ENCODE measurements at places on chromosomes 7 and 10.

DNA sequence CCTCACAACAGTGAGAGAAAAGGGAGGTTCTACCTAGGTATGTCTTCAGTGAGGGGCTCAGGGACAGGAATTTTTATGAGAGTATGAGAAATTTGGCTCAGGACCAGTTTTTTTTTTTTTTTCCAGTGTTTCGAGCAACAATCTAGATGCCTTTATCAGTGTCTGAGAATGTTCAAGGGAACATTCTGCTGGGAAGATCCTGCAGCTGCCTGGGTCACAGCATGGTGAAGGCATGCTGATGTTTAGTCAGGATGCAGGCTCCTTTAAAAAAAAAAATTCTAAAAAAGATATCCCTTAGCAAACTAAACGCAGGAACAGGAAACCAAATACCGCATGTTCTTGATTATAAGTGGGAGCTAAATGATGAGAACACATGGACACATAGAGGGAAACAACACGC is 31.0 kb downstream of the SBDS start:
- no peak for DNase-seq

GRCh38 chr10:22339761-22340328 is 5.5 kb upstream of the SPAG6 start:
- no peak for DNase-seq

DNA sequence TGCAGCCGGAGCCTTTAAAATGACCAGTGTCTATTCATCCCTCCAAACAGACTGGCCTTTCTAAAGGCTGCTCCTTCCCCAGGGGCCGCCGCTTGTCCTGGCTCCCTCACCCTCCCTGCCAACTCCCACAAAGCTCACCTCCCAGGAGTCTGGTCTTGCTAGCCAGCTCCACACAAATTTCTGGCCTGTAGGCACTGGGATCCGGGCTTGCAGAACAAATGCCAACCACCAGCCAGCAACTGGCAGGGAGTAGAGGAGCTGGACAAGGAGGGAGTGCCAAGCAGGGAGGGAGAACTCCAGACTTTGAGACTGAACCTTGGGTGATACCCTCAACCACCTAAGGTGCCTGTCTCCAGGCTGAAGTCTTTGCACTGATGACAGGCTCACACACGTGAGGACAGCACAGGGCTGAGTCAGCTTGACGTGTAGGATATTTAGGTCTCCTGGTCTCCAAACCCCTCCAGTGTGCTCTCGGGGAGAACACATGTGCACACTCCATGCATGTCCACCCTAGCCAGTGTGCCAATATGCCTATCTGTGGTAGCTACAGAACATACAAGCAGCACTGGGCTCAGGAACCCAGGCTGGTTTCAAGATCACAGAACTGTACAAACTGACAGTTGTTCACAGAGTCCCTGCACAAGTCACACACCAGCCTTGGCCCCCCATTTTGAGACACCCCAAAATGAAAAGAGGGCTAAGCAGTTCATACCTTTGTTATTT is 6.0 kb downstream of the PAX2 start:
- no peak for DNase-seq

DNA sequence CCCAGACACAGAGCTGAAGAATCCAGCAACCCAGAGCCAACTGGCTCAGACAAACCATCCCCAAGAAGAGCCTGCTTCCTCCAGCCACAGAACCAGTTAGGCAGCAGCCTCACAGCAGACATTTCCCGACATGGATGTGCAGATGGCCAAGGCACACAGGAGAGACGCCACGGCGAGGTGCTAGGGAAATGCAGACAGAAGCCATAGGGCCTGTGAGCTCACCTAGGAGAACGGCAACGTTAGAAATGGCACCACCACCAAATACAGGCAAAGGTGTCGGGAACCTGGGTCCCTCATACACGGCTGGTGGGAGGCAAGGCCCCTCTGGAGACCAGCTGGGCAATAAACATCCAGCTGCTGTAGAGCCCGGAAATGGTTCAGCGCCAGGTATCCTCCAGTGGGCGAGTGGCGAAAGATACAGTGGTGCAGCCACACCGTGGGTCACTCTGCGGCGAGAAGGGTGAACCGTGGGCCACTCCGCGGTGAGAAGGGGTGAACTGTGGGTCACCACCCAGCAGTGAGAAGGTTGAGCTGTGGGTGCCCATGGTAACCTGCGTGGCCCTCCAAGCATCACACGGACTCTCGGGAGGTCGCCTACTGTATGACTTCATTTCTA is 31.2 kb downstream of the JAKMIP3 start:
- no peak for DNase-seq

DNA sequence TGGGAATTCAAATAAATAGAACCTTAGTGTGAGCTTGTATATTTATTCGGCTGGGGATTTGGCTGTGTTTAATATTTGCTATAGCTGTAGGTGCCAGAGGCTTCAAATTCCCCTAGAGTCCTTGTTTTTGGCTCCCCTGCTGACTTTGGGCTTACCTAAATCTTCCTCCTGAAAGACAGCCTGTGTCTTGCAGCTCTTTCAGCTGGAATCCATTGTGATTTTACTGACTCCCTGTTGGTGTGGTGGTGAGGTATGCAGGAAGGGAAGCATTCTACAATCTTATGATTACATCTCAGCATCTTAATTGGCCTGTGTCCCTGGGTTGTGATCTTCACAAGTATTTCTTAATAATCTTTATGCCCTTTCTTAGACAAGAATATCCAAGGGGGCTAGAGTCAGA is 25.9 kb downstream of the FOXI2 start:
- no peak for DNase-seq

- no peak for DNase-seq
These were observed 651.5 kb downstream of the TNS3 start for GRCh38 chr7:46930366-46930765.

DNA sequence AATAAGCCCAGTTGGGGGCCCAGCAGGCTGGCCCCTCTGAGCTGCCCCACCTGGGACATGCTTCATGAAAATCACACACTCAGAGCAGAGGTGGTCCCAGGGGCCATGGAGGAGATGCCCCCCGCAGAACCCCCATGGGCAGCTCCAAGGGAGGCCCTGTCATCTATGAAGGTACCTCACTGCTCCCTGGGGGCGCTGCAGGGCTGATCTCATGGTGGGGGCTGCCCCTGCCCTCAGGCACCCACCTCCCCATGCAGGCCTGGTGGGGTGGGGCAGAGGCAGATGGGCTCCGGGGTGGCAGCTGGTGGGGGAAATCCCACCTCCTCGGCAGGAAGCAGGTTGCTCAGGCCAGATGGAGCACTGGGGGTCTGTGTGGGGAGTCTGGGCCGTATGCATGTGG is 60.5 kb downstream of the YKT6 start:
- DNase-seq: no peak

- DNase-seq: no peak
These were observed 35.8 kb upstream of the EIF4H start for GRCh38 chr7:74138334-74138867.

- DNase-seq: no peak
These were observed 210.3 kb downstream of the DNAJB6 start for GRCh38 chr7:157547102-157547501.

- no peak for DNase-seq
These were observed 6.0 kb downstream of the PRXL2A start for GRCh38 chr10:80414142-80414895.

GRCh38 chr10:128062881-128063563 is 63.2 kb downstream of the MKI67 start:
- no peak for DNase-seq

GRCh38 chr7:99976626-99977025 is 795 bp upstream of the AZGP1 start:
- DNase-seq: no peak

DNA sequence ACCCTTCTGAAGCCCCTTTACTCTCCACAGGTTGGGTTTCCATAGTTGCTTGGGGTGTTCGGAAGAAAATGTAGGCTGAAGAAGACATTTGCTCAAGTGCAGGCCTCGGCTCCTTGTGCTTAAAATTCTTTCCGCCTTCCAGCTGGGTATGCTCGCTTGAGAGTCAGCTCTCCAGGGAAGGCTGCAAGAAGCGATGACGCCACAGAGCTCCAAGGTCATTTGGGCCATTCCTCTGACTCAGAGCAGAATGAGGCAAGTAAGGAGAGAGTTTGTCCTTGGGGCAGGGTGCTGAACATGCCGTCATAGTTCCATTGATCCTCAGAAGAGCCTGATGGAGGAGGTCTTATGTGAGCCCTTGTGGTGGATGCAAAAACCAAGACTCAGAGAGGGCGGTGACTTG is 27.4 kb upstream of the HSPA12A start:
- no peak for DNase-seq

GRCh38 chr7:117041822-117042221 is 88.5 kb downstream of the ST7 start:
- DNase-seq: no peak

- DNase-seq: no peak
These were observed 287.0 kb downstream of the WDR37 start for GRCh38 chr10:1343176-1343575.

DNA sequence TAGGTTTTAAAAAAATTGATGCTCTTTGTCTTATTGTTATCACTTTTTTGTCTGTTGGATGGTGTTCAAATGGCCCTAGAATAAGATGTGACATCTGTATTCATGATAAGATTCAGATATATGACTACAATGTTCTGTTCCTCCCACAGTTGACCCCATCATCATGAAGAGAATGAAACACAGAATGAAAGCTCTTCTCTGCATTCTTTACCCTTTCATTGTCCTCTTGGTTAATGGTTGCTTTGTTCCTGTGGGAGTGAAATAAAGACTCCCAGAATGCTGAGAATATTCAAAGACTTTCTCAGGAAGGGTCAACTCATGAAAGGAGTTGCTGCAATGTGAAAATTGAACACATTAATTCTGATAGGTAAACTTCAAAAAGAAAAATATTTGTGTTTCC is 1015.8 kb downstream of the SORCS3 start:
- peak; percentile 19 for DNase-seq

Data from retina (tissue), 1 donor.